Left ventricle myocardium superior (tissue), 1 donor: ENCODE measurements at places on chromosomes 2 and 18. TPM values are rescaled to one million over a fixed set of nuclear protein-coding genes. Genes with fewer than 3 reads are reported as not detected.

DNA sequence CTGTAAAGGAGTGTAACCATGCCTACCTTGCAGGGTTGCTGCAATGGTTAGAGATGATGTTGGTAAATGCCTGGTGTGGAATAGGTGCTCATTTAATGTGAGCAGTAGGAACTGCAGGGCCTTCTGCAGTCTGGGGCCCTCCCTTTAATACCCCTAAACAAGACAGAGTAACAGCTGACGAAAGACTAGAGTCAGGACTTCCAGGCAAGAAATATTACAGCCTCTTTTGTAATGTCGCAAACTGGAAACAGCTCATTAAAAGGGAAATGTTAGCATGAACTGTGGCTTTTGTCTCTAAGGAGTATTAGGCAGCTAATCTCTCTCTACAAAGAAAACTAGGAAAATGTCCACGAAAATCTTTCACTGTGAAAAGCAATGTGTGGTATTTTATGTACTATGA, 26.0 kb downstream of the MARCO start:
- no peak for DNase-seq

Gene PAX8
- 0.30 TPM for total RNA-seq

Gene PLB1
- 3.3 TPM for total RNA-seq

DNA sequence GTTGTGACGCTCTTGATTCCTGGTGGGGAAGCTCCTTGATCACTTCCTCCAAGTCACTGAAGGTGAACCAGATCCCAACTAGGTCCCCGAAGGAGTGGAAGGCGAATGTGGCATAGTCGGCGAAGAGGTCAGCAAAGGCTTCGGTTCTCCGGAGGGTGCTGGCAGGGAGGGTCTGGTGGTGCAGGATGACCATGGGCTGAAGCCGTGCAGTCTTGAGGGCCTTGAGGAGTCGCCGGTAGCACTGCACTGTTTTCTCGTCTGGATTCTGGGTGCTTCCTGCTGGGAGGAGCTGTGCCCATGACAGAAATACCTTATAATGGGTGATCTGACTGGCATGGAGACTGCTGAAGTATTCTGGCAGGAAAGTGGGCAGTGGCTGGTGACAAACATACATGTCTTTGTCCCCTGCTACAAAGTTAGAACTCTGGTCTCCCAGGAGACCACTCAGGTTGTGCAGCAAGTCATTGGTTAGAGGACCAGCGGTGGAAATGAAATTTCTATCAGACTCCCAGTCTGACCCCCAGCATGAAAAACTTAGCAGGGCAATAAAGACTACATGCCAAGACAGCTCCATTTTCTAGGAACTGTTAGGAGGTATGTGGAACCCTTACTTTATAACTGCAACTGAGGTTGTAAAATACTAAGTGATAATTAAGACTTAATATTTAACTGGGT, at the start of gene LCT:
Gene LCT (minus strand): TSS at position 589 of the 675 bp plus-strand sequence. CDS start 15 bp downstream, at position 574.
- DNase-seq: no peak

DNA sequence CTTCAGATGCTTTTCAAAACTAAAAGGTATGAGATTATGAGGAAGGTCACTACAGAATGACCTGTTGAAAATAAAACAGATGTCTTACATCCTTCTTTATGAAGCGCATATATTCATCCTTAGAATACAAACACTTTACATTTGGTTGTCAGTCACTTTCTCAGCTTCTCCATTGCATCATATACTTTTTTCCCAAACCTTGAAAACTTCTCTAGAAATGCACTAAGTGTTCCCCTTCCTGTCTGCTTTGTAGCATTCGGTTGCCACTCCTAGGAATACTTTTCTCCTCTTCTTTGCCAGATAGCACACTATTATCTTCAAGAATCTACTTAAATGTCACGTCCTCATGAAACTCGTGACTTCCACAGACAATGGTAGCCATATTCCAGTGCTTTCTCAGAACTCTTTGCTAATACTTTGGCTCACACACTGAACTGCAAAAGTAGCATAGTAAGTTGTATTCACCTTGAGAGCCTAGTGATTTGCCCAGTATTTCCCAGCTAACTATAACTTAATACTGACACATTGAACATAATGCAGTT, 27.6 kb downstream of the DSC1 start:
- DNase-seq: no peak

DNA sequence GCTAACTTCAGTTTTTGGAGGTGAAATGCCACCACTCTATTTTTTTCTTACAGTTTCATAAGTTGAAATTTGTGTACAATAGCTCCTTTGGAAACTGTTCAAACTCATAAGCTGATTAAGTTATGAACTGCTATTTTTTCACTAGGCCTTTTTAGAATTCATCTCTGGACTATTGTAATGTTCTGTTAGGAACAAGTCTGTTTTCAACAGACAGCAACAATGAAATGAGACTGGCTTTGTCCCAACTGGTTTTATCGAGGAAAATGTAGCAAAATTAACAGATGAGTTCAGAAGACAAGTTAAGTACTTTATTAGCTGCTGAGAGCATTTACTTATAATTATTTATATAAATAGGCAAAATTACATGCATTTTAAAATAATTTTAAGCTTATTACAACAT, 310.6 kb downstream of the ZNF804A start:
- DNase-seq: no peak

- DNase-seq: no peak
Observed at GRCh38 chr2:231332872-231333500, 62.5 kb upstream of the B3GNT7 start.

DNA sequence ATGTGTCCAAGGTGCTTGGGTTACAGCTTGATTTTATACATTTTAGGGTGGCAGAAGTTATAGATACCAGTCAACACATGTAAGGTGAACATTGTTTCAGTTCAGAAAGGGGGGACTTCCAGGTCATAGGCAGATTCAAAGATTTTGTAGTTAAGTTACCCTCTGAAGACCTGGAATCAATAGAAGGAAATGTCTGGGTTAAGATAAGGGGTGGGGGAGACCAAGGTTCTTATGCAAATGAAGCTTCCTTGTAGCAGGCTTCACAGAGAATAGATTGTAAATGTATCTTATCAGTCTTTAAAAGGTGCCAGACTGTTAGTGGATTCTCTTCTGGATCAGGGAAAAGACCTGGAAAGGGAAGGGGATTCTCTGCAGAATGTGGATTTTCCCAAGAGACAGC, 42.4 kb downstream of the BMPR2 start:
- DNase-seq: no peak

DNA sequence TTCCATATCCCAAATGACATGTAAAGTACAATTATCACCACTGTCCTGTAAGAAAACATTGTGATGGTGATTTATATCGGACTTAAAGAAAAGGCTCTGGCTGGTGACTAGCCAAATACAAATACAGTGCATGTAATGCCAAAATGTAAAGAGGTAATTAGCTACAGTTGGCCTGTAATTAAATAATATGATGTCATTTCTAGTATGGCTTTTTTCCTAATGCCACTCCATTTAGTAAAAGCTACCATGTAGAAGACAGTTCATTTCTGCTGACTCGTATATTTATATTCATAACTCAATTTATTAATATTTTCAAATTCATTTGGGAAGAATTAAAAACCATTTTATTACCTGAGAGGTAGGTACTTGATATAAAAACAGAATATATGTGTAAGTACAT, 815.7 kb downstream of the ERBB4 start:
- DNase-seq: no peak

Gene FER1L5
- not detected for total RNA-seq

DNA sequence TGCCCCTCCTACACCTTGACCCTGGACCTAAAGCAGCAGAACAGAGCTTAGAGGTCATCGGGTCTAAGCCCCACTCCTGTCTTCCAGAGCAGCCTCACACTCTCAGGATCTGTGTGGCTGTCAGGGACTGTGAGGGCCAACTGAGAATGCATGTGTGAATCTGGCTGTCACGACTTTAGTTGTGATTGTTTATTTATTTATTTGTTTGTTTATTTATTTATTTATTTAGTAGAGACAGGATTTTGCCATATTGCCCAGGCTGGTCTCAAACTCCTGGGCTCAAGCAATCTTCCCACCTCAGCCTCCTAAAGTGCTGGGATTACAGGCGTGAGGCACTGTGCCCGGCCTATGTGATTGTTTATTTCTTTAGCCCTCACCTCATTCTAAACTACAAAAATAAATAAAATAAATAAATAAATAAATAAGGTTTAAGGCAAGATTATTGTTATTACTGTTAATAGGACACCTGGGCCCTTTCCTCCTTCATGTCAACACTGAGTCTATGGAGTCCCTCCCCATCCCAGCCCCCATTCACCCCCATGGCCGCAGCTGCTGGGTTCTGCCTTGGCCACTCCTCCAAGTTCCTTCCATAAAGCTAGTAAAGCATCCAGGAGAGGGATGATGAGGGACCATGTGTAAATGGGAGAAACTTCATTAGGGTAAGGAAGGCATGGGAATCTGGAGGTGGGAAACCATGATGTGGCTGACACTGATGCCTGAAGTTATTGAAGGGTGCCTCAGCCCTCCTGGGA, 39.9 kb upstream of the EDAR start:
- DNase-seq: no peak

Gene PLGLB1
- total RNA-seq: 2.7 TPM

GRCh38 chr2:41899189-41899588, 148.6 kb upstream of the PKDCC start:
- no peak for DNase-seq

- DNase-seq: no peak
Observed at GRCh38 chr2:183193904-183194303, 69.7 kb downstream of the NUP35 start.

Gene TMEM87B
- 4.7 TPM for total RNA-seq

DNA sequence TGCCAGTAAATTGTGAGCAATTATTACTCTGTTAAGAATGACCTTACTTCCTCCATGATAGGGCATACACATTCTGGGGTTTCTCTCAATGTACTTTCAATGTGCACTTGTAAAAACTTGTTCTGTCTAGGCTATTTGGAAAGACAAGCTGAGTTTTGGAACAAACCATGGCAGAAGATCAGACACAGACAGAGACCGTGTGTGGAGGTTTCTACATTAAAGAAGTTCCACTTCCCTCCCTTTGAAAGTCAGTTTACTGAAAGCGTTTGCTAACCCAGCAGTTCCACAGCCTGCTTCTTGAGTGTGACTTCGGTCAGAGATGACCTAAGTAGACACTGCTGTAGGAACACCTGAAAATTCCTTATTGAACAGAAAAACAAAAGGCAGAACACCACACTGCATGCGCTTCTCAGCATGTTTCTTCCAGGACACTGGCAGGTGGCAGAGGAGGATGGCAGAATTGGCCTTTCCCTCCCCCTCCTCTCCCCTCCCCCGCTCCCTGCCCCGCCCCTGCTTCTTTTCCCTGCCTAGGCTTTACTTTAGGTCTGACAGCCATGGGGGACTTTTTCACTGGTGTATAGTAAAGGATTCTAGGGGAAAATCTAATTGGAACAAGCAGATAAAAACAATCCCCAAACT, 109.8 kb downstream of the NOL10 start:
- DNase-seq: no peak

GRCh38 chr2:155332016-155332415, 633.5 kb downstream of the KCNJ3 start:
- no peak for DNase-seq

DNA sequence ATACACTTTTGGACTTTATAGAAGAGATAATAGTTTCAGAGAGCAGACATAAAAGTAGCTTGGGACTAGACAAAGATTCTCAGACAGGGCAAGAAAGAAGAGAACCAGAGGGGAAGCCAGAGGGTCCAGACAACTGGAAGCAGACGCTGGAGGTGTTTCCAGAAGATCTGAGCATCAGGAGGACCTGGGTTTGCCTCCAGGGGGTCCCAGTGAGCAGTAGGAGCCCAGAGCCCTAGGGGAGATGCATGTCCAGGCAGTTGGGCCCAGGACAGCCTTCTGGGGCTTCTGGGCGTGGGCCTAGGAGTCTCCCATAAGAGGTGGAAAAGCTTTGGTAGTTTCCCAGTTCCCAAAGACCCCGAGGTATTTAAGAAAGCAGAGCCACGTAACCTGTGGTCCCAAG, 251.2 kb upstream of the ID2 start:
- no peak for DNase-seq

Gene SERPINB13
- not detected for total RNA-seq

DNA sequence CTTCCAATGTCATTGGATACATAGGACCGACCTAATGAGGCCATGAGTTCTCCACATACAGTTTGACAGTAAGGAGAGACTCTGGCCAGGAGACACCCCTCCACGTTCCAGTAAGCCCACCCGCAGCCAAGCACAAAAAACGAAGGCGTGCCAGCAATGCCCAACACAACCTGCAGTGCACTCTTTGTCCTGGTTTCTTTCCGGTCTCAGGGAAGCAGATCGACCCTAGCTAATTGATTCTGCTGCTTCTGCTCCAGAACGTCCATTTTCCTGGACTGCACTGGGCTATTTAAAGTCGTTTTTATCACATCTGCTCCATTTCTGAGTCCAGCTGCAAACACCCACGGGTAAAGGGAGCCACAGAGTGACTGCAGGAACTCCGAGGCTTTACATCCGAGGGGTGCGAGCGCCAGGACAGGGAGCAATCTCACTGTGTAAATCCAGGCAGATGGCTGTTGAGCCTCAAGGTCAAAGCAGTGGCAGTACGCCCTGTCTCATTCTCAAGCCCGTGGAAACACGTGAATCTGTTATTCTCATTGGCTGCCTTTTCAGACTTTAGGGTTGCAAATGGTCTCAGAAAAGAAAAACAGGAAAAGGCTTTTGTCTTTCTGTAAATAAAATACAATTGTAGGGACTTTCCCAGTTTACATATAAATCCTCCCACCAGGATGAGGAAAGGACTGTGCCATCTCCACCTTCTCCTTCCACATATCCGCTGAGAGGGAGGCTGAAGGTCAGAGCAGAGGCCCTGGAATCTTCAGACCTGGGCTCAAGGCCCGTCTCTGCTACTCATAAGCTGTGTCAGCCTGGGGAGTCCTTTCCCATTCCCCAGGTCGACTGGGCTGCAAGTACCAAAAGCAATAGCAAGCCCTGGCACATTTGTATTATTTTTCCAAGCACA, 40.7 kb downstream of the TMEM163 start:
- no peak for DNase-seq

Gene OBSL1
- total RNA-seq: 190 TPM

GRCh38 chr2:58032764-58033080, 13.9 kb upstream of the VRK2 start:
- DNase-seq: no peak

Gene ARHGAP28
- total RNA-seq: 1.4 TPM

DNA sequence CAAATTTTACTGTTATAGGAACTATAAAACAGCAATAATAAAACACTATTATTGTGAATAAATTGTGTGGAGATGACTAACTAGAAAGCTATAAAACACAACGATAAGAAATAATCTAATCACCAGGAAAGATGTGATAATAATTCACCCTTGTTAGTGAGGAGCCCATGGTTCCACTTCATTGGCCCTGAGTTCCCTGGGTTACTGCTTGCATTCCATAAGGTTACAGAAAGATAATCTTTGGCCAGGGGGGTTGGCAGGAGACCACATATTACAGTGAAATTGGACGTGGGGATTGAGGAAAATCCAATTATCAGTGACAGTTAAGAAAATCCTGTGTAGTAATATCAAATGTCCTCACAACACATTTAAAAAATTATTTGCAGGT, 2.5 kb upstream of the CPO start:
- no peak for DNase-seq

Gene ZNF385B
- 4.1 TPM for total RNA-seq

Gene B3GNT7
- total RNA-seq: 8.1 TPM

Gene ZAP70
- total RNA-seq: 1.7 TPM

Gene CFAP221
- 0.79 TPM for total RNA-seq

Gene CFAP210
- not detected for total RNA-seq
